Stimulated activated CD4-positive, alpha-beta T cell treated with anti-CD3 and anti-CD28 coated beads, Interleukin-12 subunit alpha, Interleukin-12 subunit beta, amount 100 ng/mL, for 24 hours (primary cell): ENCODE measurements at places on chromosomes 3 and 15.

DNA sequence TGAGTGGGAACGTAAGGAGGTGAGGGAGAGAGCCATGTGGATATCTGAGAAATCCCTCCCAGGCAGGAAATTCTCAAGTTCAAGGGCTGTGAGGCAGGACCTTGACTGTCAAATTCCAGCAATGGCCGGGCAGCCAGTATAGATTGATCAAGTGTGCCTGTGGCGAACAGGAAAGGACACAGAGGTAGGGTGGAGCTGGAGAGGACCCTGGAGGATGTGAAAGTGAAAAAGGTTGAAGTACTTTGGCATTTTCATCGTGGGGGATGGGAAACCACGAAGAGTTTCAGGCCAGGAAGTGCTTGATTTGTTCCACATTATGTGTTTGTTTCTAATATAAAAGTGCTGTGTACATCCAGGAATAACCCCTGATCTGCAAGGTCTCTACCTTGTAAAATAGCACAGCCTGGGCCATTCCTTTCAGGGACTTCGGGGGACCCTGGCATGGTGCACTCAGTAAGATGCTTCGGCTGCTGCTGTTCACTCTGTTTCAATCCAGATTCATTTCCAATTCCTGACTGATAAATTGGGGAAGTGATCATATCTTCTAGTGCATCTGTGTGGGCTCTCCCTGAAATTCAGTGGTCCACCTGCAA is 156.6 kb downstream of the MCTP2 start:
- no peak for DNase-seq

DNA sequence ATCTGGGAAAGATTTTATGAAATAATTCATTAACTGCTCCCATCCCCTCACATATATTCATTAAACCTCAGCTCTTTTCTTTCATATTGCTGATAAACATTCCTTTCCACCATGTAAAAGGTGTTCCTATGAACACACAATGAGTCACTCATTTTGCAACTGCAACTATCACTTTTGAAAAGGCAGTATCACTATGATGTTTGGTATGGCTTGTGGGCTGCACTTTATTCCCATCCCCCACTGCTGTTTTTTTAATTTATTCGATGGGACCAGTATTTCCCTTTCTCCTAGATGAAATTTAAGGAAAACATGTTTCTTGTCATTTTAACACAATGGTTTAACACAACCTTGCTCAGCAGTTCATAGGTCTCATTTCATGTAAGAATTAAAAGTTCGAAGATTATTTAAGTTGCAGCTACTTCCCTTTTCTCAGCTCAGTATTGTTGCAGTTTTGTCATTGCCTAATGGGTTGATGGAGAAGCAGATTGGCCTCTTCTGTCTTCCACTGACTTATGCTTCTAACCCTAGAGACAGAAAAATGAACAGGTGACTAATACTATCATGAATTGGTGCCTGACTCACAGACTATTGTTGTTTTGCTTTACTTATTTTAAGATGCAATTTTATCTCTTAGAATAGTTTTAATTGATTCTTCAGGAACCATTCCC is 280.3 kb downstream of the ZPLD1 start:
- no peak for DNase-seq

- no peak for DNase-seq
These were observed 146.7 kb downstream of the NAALADL2 start for GRCh38 chr3:175005881-175006280.

DNA sequence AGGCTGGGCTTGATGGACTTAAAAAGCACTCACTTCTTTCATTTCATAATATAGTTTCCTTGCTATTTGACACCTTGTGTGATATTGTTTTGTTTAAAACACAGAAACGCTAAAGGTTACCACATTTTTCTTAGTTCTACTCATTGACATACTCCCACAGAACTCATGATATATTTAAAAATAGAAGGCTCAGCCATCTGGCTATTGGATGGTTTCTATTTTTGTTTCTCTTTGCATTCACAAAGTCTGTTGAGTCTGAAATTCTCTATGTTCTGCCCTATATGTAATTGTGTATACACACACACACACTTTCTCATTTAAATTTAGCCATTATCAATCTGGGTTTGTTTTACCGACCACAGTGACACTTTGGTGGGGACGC is 128.2 kb downstream of the SOX2 start:
- no peak for DNase-seq

DNA sequence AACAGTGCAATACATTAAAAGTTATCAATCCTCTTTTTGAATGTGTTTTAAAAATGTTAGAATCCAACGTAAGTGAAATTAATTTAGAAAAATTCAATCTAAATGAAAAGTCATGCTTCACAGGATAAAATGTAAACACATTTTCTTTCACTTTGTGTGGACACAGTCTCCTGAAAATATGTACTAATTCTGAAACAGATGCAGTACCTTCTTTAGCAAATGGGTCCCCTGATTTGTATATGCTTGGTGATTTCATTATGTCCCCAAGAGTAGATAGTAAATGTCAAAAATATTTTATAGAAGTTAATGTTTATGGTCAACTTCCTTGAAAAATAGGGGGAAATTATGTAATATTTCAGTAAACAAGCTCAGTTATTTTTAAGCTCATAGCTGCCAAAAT is 28.9 kb downstream of the FOXP1 start:
- no peak for DNase-seq

GRCh38 chr3:136979204-136979603 is 21.4 kb downstream of the IL20RB start:
- DNase-seq: no peak

DNA sequence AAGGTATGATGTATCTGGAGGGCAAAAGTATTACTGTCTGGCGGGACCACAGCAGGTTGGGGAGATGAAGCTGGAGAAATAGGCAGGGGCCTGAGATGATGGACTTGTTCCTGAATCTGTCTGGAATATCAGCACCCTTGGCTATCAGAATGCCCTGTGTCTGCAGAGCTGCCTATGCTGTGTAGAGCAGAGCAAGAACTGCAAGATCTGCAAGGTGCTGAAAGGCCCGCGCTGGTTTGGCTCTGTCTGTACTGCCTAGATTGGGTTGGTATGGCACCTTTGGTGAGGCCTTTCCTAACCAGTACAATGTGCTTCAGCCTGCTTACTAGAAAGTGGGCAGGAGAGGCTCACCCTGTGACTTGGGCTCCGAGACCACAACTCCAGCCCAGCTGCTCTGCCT is 96.8 kb downstream of the WDR76 start:
- DNase-seq: no peak

DNA sequence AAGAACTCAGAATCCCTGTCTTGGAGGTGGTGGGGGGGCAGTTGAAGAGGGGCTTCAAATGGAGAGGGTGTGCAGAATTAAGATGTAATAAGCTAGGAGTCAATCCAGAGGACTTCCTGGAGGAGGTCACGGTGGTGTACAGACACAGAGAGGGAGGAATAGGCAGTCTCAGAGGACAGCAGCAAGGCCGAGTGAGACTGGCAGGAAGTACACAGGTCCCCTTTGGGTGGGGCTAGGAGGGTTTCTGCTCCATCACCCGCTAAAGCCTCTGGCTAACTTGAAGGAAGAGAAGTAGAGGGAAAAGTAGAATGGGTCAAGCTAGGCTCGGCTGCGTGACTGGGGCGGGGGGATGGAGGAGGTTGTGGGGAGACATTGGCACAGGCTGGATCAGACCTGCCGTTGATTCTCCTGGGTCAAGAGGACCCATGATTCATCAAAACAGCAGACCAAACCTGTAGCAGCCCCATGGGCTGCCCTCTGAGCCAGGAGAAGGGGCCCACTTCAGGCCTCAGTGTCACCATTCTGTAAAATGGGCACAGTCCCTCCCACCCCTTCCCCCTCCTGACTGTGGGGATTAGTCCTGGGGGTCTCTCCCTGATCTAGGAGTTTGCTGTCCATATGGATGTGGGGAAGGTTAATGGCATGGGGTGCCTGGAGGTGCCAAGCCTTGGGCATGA is 16.9 kb downstream of the CSPG4 start:
- no peak for DNase-seq

GRCh38 chr3:22907796-22908195 is 295.3 kb upstream of the UBE2E2 start:
- no peak for DNase-seq

DNA sequence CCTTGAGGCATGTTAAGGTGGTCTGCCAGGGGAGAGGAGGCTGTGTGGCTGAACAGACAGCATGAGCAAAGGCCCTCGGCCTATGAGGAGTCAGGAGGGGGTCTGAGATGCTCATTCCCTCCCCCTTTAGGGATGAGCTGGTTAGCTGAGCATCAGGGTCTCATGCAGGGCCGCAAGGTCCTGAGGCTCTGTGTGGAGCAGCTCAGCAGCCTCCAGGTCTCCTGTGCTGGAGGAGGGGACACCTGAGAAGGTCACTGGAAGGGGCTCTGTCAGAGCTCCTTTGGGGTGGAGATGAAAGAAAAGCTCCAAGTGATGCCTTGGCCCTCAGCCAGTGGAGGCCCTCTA is 67.1 kb downstream of the RASGRF1 start:
- no peak for DNase-seq

DNA sequence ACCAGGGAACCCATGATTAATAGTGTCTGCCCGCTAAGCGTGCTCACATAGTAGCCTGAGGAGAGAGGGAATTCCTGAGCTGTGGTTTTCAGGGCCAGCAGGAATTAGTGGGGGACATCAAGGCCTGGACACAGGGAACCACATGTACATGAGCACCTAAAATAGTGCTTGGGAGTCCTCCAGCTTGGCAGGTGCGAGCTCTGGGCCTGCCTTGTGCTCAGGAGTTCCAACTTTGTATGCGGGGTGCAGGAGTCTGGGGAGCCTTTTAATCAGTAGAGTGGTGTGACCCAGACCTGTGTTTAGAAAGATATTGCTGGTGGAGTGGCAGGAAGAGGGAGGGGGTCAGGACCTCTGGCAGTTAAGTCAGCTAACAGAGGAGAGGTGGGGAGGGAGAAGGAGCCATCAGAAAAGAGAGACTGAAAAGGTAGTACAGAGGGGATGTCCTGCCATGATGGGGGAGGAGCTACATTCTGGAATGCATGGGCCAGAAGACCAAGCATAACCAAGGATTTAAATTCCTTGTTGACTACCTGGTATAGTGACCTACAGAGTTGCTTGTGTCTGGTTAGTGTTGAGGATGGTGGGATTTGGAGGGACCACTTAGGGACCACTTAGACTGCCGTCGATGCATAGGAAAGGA is 1.9 kb downstream of the DAG1 start:
- DNase-seq: no peak

- no peak for DNase-seq
These were observed 217.8 kb upstream of the EOMES start for GRCh38 chr3:27939940-27940339.

- DNase-seq: no peak
These were observed 73.0 kb downstream of the FOXP1 start for GRCh38 chr3:71510510-71510909.

- DNase-seq: no peak
These were observed 19.7 kb upstream of the TCAIM start for GRCh38 chr3:44318891-44319311.

DNA sequence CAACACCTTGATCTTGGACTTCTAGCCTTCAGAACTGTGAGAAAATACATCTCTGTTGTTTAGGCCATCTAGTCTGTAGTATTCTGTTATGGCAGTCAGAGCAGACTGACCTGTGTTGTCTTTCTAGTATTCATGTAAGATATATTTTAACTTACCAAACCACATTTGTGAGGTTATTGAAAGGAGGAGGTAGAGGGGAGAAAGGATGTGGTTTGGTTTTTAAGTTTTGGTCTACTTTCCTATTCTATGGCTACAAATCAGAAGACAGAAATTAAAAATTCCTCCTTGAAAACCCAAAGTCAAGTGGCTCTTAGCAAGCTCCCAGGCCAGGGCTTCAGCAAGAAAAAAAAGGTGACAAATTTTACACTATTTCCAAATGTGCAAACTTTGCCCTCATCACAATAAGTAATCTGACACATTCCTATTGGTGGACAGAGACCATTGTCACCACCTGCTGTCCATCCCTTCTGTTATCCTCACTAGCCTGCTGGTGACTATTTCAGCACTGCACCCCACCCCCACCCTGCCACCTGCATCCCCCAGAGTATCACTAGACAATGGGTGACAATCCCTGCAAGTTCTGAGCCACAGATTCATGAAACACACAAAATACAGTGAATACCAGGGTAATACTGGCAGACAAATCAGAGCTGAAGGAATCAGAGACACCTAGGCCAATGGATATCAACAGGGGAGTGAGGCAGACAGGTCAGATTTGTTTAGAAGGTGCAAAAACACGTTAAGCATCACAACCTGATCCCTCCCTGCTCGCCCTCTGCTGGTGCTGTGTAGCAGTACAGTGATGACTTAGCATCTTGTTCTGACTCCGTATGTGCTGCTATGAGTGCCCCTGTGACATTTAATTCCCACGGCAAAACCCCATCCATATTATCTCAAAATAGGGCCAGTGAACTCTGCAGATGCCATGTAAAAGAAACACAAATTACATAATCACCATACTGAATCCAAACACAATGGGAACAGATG is 79.0 kb upstream of the DCLK3 start:
- peak; percentile 2 for DNase-seq

- DNase-seq: no peak
These were observed 246.1 kb downstream of the ADAMTS17 start for GRCh38 chr15:100095541-100096247.

DNA sequence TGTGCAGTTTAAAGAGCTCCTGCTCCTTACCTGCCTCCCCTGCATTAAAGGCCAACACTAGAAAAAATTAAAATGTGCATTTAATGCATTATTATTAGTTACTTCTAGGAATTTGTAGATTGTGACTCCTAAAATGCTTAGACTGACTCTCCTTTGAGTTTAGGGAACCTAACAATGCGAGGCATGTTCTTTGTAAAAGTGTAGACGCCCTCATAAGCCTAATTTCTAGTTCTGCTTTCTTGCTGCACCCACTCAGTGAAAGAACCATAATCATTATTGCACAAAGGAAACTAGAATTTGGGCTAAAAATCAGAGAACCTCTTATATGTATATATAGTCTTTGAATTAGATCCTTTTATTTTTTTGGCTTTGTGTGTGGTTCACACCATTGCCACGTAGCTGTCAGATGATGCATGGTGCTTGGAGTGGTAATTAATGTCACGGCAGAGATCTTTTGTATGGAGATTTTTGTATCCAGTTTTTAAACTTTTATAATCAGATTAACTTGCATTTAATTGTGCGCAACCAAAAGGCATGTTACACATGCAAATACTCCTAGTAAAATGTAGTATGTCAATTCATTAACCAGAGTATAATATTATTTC is 710 bp downstream of the ABHD10 start:
- no peak for DNase-seq

GRCh38 chr15:58403581-58403980 is 28.2 kb upstream of the LIPC start:
- DNase-seq: no peak

- DNase-seq: no peak
These were observed 27.7 kb downstream of the C15orf39 start for GRCh38 chr15:75229191-75230015.

GRCh38 chr15:48634893-48635292 is 10.6 kb downstream of the FBN1 start:
- DNase-seq: no peak

- DNase-seq: no peak
These were observed 17.3 kb downstream of the SV2B start for GRCh38 chr15:91117375-91117774.

DNA sequence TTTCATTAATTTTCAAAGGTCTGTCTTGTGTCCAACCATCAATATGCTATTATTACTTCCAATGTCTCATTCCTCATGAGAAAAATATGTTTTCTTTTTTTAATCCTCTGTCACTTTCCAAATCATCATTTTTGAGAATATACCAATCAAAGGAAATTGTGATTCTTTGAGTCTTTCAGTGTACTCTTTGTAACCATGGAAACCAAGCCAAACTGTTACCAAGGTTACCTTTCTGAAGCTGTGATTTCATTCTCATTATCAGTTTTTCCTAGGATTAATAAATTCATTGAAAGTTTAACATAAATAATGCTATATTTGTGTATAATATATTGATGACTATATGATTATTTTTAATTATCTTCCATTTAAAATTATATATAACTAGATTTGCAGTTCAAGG is 16.6 kb upstream of the PLSCR5 start:
- DNase-seq: no peak
